MCF 10A (cell line): ENCODE measurements at places on chromosomes 11 and 22. TPM values are rescaled to one million over a fixed set of nuclear protein-coding genes. Genes with fewer than 3 reads are reported as not detected.

DNA sequence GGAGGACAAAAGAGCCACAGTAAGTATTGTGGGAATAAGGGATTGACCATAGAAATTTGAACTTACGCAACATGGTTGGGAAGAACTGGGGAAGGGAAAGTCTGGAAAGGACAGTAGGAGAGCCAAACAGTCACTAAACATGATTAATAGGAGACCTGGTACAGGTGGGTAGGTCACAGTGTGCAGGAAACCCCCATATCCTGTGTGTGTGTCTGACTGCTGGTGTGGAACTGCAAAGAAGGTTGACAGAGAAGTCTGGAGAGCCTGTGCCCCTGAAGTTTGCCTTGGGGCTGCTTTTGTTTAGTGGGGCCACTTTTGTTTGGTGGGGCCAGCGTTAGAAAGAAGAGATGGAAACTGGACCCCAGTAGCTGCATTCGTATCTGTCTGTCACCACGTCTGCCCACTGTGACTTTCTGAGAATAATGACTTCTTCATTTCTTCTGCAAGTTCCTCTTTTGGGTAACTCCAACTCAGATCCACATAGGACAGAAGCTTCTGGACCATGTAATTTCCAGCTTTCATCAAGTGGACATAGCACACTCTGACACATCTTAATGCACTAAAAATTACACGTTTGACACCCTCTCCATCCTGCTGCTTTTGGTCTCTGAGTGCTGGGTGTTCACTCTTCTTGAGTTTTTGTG is 126.8 kb upstream of the RAG2 start:
- DNase-seq = no peak
- no peak overlapping the region for H3K4me3 ChIP-seq
- H3K27ac ChIP-seq = no peak overlapping the region
- no peaks in the 10 kb centered on the region for H3K4me1 ChIP-seq
- H3K36me3 ChIP-seq = peaks cover 5% of the 10 kb centered on the region

DNA sequence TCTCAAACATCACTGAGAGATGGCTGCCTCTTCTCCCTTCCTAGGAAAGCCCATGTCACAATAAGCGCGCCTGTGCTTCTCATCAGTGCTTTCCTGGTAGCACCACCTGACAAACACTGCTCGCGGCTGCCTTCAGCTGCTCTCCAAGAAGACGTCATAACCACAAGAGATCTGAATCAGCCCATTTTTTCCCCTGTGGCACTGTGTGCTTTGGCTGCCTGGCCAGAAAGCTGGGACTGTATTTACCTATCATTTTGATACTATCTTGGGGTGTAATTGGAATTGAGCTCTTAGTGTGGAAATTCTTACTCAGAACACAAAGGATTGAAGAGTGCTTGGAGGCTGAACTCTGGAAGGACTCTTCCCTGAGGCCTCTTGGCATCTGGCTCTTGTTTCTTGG is 50.3 kb upstream of the EHF start:
- peak; percentile 87 for DNase-seq
- H3K27ac ChIP-seq = no peak overlapping the region
- no peaks in the 10 kb centered on the region for H3K36me3 ChIP-seq
- no peak overlapping the region for H3K4me3 ChIP-seq
- H3K4me1 ChIP-seq = peaks cover 14% of the 10 kb centered on the region

GRCh38 chr11:45930031-45930794 is 7.8 kb downstream of the LARGE2 start:
- no peak for DNase-seq
- peaks cover 45% of the 10 kb centered on the region for H3K36me3 ChIP-seq
- H3K4me1 ChIP-seq = peaks cover 23% of the 10 kb centered on the region
- peak overlapping the region; percentile 8 for H3K4me3 ChIP-seq
- H3K27me3 ChIP-seq = no peaks in the 10 kb centered on the region

DNA sequence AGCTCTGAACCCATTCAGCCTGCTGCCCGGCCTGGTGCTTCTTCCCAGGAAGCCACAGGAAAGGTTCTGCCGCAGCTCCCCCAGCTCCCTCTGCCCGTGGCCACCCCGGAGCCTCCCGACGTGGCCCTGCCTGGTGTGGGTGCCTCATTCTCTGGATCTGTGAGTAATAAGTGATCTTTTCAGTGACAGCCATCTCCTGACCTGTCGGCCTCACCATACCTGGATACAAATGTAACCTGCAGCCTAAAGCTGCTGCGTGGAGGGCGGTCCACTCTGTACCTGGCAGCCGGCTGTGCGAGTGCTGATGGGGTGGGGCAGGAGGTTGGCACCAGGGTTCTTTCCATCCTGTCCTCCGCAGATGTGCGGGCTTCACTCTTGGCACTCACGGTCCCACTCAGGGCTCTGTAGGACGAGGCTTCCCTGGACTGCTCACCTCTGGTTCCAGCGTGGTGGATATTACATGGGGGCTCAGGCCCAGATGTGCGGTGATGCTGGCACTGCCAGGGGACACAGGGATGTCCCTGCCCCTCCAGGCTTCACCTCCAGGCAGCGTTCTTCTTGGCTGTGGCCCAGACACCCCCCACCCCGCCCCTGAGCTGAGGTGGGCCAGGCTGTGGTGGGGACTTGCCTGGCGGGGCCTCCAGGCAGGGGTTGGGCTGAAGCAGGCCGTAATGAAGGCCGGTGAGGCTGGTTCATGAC is 748.5 kb downstream of the BRD1 start:
- no peaks in the 10 kb centered on the region for H3K36me3 ChIP-seq
- no peaks in the 10 kb centered on the region for H3K27me3 ChIP-seq
- no peak for DNase-seq

- H3K4me3 ChIP-seq = peak within 1 kb of the TSS; percentile 83
- no peaks in the 10 kb centered on the region for H3K27me3 ChIP-seq
- H3K36me3 ChIP-seq = peaks cover 26% of the 10 kb centered on the region
- peak; percentile 80 for DNase-seq
These were observed at the start of gene UBE2L3 for GRCh38 chr22:21567456-21568346. Gene UBE2L3, plus strand, starts transcription at chr22:21567714. Its CDS starts 31 bp downstream, at chr22:21567745.

GRCh38 chr11:100892886-100893285 is 205.8 kb downstream of the ARHGAP42 start:
- H3K27ac ChIP-seq = no peak overlapping the region
- DNase-seq = no peak
- H3K36me3 ChIP-seq = no peaks in the 10 kb centered on the region
- H3K27me3 ChIP-seq = no peaks in the 10 kb centered on the region
- H3K4me1 ChIP-seq = no peaks in the 10 kb centered on the region

GRCh38 chr22:25777870-25778269 is 35.9 kb downstream of the MYO18B start:
- H3K36me3 ChIP-seq = no peaks in the 10 kb centered on the region
- H3K27ac ChIP-seq = no peak overlapping the region
- H3K27me3 ChIP-seq = no peaks in the 10 kb centered on the region
- no peak overlapping the region for H3K4me3 ChIP-seq
- DNase-seq = peak; percentile 71

- H3K36me3 ChIP-seq = no peaks in the 10 kb centered on the region
- no peak overlapping the region for H3K27ac ChIP-seq
- H3K4me1 ChIP-seq = peaks cover 5% of the 10 kb centered on the region
- DNase-seq = no peak
- no peak overlapping the region for H3K4me3 ChIP-seq
These were observed 24.9 kb downstream of the PGM2L1 start for GRCh38 chr11:74373382-74373781.

DNA sequence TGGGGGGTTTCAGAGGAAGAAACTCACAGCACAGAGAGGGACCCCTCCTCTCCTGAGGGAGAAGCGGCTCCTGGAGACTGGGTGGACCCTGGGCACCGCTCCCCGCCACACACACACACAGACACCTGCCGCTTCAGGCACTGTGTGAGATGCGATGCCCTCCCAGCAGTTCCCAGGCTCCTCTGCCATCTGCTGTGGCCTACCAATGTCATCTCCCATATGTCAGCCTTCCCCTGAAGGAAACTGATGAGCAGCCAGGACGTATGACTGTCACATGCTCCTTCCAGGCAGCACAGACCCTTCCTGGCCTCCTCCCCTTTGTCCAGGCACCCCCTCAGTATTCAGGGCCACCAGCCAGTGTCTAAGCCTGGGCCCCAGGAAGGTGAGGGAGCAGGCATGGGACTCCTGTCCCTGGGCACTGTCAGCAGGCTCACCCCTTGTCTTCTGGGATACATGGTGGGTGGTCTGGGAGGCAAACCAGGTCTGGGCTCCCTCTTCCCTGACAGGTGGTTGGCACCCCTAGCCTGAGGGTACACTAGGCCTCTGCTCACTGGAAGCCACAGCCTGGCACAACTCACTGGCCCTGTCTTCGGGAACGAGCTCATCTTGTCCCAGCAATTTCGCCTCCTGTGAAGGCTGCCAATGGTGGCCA is 11.8 kb upstream of the BCR start:
- no peak overlapping the region for H3K27ac ChIP-seq
- no peaks in the 10 kb centered on the region for H3K36me3 ChIP-seq
- H3K4me3 ChIP-seq = no peak overlapping the region
- DNase-seq = no peak

GRCh38 chr11:28526406-28526751 is 418.2 kb downstream of the METTL15 start:
- H3K36me3 ChIP-seq = no peaks in the 10 kb centered on the region
- H3K27me3 ChIP-seq = no peaks in the 10 kb centered on the region
- H3K27ac ChIP-seq = no peak overlapping the region
- DNase-seq = peak; percentile 28

DNA sequence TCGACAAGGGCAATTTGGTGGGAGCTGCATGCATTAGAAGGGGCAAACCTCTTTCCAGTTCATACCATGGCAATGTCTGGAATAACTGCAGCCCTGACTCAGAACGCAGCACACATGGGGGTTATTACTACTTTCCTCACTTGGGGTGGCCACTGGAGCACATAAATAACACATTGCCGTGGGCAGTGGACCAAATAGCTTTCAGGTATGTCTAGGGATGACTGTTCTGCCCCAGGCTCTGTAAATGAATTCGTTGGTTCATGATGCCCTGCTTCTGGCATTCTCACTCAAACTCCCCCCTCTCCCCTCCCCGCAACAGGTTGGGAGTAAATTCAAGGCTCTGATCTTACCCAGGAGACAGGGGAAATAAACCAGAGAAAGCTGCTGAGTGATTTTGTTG is 238.0 kb upstream of the PLET1 start:
- no peaks in the 10 kb centered on the region for H3K27me3 ChIP-seq
- no peaks in the 10 kb centered on the region for H3K4me1 ChIP-seq
- H3K4me3 ChIP-seq = no peak overlapping the region
- H3K36me3 ChIP-seq = no peaks in the 10 kb centered on the region
- no peak overlapping the region for H3K27ac ChIP-seq
- DNase-seq = no peak

- peak overlapping the region; percentile 90 for H3K4me3 ChIP-seq
- H3K4me1 ChIP-seq = peaks cover 5% of the 10 kb centered on the region
- peak overlapping the region; percentile 27 for H3K27ac ChIP-seq
- no peak for DNase-seq
These were observed 3.8 kb downstream of the PIM3 start for GRCh38 chr22:49964136-49965090.

DNA sequence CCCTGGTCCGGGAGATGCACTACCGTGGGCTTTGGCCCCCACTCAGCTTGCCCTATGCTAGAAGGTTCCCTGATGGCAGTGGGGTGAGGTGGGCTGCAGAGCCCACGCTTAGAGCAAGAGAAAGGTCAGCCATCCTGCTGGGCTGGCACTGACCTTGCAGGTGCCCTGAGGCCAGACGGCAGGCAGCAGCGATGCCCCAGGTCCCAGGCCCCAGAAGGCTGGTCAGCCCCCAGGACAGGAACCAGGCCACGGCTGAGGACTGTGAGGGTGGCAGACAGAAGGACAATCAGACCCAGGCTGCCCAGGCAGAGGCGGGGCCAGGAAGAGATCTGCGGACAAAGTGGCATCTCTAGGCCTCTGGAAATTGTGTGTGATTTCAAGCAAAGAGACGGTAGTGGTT is 231.7 kb downstream of the CTTN start:
- no peaks in the 10 kb centered on the region for H3K4me1 ChIP-seq
- H3K27ac ChIP-seq = no peak overlapping the region
- no peaks in the 10 kb centered on the region for H3K27me3 ChIP-seq

GRCh38 chr22:37340331-37341262 is 58.3 kb downstream of the CYTH4 start:
- peaks cover 25% of the 10 kb centered on the region for H3K4me1 ChIP-seq
- H3K27me3 ChIP-seq = no peaks in the 10 kb centered on the region
- no peak overlapping the region for H3K27ac ChIP-seq
- H3K36me3 ChIP-seq = peaks cover 7% of the 10 kb centered on the region

DNA sequence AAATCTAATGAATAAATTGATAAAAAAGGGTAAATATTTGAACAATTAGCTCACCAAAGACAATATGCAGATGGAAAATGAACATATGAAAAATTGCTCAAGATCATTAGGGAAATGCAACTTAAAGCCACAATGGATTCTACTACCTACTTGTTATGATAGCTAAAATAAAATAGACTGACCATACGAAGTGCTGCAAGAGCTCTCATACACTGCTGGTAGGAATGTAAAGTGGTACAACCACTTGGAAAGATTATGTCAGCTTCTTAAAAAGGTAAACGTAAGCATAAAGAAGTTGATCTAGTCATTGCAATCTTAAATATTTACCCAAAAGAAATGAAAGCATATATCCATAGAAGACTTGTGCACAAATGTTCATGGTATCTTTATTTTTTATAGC is 504.2 kb upstream of the ARHGAP42 start:
- no peak for DNase-seq
- no peaks in the 10 kb centered on the region for H3K27me3 ChIP-seq
- H3K36me3 ChIP-seq = no peaks in the 10 kb centered on the region
- H3K27ac ChIP-seq = no peak overlapping the region
- no peak overlapping the region for H3K4me3 ChIP-seq
- H3K4me1 ChIP-seq = no peaks in the 10 kb centered on the region

DNA sequence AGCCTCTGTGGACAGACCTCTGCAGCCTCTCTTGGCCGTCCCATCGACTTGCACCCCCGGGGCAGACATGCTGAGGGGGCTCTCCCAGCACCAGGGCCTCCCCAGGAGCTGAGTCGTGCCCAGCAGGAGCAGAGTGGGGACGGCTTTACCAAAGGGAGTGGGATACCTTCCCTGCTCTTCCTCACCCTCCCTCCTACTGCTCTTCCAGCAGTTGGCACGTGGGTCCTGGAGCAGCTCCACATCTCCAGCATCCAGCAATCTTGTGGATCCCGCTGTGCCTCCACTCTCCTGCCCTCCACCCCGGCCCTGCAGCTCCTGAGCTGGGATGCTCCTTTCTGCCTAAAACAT is 854.0 kb downstream of the BRD1 start:
- no peaks in the 10 kb centered on the region for H3K4me1 ChIP-seq
- H3K27me3 ChIP-seq = no peaks in the 10 kb centered on the region
- no peak overlapping the region for H3K4me3 ChIP-seq
- H3K27ac ChIP-seq = no peak overlapping the region

- H3K4me3 ChIP-seq = no peak overlapping the region
- H3K27ac ChIP-seq = no peak overlapping the region
- peaks cover 18% of the 10 kb centered on the region for H3K4me1 ChIP-seq
These were observed 122.3 kb upstream of the SNX19 start for GRCh38 chr11:131038597-131038996.

Gene PHETA2
- total RNA-seq = 0.27 TPM in 1 of 2 replicates, not detected in the other

Gene ARHGAP42
- total RNA-seq = 2.5 and 2.7 TPM in 2 replicates

Gene SELENOM
- 44.9 and 88.7 TPM in 2 replicates for total RNA-seq

Gene BTG4
- total RNA-seq = not detected in 2 replicates
